ENCODE measurements at places on chromosomes 16 and 17. TPM values are rescaled to one million over a fixed set of nuclear protein-coding genes. Genes with fewer than 3 reads are reported as not detected.

Gene NPIPA2
- total RNA-seq = 4.1 TPM

GRCh38 chr17:20307326-20307910, 159.9 kb downstream of the LGALS9B start:
- no peak for DNase-seq

- no peak for DNase-seq
Observed at GRCh38 chr16:67120025-67120424, 10.3 kb downstream of the PHAF1 start.

DNA sequence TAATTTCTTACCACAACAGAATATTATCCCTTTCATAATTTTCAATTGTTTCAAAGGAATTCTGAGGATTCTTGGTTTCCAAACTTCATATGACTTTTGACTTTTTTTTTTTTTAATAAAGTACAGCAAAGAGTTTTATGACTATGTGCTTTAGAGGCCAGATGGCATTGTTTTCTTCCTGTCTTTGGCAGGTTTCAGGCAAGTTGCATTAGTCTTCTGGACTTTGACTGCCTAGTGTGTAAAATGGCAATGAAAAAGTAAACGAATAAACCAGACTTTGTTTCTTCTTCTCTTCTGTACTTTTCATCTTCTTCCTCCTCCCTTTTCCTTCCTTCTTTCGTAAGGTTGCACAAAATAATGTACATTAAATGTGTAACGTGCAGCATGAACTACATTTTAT, 172.6 kb upstream of the RBFOX1 start:
- DNase-seq = no peak

GRCh38 chr17:37815536-37815935, 70.7 kb upstream of the HNF1B start:
- no peak for DNase-seq

DNA sequence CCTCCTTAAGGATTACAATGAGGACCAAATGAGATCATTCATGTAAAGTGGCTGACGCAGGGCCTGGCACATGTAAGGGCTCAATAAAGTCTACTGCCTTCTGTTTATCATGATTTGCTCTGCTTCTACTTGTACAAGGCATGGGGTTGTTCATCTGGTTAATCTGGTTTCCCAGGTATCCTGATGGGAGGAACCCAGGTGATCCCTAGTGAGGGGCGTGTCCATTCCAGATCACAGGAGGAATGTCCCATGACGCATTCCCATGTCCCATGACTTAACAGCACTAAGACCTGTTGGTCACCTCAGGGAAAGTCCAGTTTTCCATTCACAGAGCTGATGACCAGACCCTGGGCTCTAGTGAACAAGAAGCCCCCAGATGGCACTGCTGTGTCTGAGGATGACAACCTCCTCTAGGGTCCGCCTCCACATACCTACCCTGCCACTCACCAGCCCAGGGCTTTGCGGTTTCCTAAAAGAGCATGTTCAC, 11.5 kb upstream of the TPPP3 start:
- no peak for DNase-seq

DNA sequence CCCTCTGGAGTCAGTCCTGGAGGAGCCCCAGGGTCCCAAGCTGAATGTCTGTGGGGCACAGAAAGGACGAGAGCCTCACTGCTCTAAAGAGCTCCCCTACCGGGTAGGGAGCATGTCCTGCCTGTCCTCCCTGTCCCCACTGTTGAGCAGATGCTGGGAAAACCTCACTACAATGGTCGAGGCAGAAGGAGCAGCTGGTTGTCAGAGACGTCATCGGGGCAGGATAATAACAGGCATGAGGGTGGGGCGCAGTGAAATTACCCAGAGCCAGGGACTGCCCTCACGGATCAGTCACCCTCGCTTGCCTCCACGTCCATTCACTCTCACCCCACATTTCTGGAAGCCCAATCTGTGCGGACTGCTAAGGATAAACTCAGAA, 538 bp downstream of the TM4SF5 start:
- no peak for DNase-seq

DNA sequence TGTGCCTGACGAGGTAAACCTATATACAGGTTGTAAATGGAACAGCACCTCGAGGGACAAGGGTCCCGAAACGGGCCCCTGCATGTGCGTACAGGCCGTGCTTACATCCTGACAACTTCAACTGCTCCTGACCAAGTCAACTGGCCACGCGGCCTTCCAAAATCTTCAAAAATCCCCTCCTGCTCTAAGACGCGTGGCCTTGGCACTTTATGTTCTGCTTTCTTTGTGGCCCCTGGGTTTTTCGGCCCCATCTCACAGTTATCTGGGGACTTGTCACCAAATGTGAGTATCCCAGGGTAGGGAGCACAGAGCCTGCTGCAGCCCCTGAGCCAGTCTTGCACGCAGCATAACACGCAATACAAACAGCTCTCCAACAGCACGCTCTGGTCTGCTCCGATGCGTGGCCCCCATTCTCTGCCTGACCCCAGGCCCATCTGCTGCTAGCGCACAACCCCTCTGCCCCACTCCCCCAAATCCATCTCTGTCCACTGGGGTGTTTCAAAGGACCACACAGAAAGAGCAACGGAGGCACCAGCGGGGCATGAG, 659 bp downstream of the RPH3AL start:
- no peak for DNase-seq

GRCh38 chr16:83176802-83177201, 550.0 kb downstream of the CDH13 start:
- DNase-seq = no peak

Data from T-helper 17 cell (primary cell).